Activated gamma-delta T cell treated with Interleukin-2 at 50 U/mL for 16 hours (primary cell): ENCODE measurements at places on chromosomes 4 and X.

- no peak for DNase-seq
Observed at GRCh38 chr4:42395595-42395994, 1.7 kb upstream of the SHISA3 start.

DNA sequence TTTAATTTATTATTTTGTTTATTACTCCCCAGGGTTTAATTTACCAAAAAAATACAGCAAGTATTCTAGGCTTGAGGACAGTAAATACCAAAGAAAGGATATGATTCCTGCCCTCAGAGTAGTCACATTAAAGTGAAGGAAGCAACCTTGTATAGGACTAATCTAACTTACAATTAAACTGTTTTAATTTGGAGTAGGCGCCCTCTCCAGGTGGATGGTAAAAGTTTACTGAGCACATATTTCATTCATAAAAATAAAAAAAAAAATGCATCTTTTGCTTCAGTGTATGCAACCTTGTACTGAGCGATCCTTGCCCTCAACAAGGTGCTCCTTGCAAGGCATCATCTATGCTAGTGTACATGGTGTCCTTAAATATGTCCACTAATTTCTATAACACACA, 72.0 kb upstream of the MAGEB16 start:
- DNase-seq: no peak

GRCh38 chr4:60729194-60729593, 470.9 kb upstream of the ADGRL3 start:
- DNase-seq: no peak

GRCh38 chr4:173521467-173522159, 8.4 kb downstream of the HAND2 start:
- DNase-seq: no peak

GRCh38 chrX:23435575-23435974, 100.9 kb downstream of the PTCHD1 start:
- no peak for DNase-seq

DNA sequence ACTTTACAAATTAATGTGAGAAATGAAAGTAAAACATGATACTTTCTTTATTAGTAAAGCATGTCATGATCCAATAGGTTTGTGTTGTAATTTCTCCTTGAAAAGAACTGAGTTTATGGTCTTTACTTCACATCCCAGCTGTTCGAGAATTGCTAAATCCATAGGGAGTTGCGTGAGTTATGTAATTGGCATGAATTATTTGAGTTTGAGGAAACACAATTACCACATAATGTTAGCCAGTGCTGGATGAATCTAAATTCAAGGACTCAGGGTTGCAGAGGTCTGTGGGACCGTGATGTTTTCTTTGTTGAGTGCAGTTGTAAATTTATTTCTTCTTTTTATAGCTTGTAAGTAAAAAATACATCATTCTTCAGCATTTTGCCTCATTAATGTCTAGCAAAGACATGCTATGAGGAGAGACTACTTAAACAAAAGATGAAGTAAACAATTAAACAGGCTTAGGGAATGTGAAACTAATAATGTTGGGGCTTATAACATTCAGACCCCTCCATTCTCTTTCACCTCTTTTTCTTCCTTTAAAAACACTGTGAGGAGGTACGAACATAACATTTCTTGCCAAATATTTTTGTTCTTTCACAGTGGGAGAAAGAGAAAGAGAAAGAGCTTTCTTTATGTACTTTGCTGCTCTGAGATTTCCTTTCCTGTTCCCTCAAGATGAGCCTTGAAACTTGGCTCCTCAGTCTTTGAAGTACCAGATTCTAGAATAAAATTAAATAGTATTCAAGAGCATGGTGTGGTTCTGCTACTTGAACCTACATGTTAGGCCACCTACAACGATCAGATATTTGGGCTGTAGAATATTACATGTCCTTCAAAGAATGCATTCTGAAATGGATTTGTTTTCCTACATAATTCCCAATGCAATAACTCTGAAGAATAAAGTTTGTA, 159.6 kb upstream of the ANK2 start:
- DNase-seq: no peak

- DNase-seq: peak; percentile 29
Observed at GRCh38 chr4:184453365-184454160, 20.8 kb downstream of the IRF2 start.

DNA sequence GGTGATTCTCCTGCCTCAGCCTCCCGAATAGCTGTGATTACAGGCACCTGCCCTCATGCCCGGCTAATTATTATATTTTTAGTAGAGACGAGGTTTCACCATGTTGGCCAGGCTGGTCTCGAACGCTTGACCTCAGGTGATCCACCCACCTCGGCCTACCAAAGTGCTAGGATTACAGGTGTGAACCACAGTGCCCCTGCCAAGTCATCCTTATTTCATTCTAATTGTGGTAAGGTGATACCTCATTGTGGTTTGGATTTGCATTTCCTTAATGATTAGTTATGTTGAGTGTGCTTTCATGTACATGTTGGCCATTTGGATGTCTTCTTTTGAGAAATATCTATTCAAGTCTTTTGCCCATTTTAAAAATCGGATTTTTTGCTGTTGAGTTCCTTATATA, 93.0 kb downstream of the USP9X start:
- DNase-seq: no peak

DNA sequence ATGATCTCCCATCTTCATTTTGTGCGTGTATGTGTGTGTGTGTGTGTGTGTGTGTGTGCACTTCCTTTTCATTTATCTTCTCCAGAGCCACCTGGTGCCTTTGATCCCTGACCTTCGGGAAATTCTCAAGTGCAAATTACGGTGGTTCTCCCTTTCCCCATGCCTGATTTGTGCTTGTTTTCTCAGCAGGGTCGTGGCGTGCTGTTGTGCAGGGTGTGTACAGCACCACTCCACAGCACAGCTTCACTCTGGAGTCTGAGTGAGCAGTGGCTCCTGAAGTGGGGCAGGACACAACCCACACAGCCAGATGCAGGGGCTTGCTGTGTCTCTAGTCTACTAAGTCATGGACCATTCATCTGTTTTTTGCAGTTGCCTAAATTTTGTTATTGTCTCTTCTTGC, 114.2 kb upstream of the TBC1D9 start:
- DNase-seq: no peak

DNA sequence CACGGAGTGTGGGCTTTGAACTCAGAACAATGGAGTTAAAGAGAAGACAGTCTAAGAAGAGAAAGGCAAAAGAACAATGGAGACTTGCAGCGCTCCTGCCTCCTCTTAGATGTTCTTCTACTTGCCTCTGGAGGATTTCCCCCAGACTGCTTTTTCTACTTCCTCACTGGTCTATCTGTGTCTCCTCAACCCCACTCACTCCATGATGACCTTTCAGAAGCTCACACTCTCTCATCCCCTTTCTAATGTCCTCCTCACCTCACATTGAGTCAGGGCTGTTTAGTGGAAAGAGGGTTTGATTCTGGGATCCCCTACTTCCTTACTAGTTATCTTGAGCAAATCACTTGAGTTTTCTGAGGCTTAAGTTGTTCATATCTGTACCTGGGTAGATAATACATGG, 12.2 kb upstream of the HERC6 start:
- DNase-seq: no peak

GRCh38 chrX:150941580-150941979, 41.6 kb upstream of the HMGB3 start:
- no peak for DNase-seq

DNA sequence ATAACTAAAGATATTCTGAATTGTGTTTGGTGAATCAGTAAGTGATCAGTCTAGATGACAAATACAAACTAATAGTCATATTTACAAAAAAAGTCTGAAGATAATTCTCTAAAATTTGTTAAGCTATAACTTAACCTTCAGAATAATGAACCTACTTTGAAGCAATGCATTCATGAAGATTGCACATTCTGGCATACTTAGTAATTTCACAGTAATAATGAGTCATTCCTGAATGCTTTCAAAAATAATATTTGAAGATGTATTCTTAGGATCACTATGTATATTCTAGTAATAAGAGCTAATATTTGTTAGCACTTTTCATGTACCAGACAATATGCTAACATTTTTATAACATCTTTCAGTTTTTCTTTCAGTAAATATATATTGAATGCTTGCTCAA, 756.7 kb upstream of the SLIT2 start:
- no peak for DNase-seq

GRCh38 chr4:15547392-15547791, 77.7 kb downstream of the CC2D2A start:
- no peak for DNase-seq

- no peak for DNase-seq
Observed at GRCh38 chr4:188466001-188466400, 326.8 kb downstream of the TRIML1 start.

DNA sequence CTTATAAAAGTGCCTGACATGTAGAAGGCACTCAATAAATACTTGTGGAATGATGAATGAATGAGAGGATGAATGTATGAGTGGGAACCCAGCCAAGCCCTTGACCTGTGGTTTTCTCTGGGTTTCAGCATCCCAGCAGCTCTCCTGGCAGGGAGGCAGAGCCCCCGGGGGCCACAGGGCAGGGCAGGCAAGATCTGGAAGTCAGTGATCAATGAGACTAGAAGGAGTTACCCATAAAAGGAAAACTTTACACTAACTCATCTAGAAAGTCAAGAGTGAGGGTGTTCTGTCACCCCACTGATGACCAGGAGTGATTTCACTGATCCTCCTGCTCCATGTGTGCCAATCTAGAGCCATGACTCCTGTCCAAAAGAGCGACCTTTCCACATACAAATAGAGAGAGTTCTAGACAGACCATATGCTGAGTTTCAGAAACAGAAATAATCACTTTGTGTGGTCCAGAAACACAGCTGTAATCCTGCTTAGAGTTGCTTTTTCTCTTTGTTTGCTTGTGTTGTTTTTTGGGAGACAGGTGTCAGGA, 37.4 kb downstream of the MGARP start:
- DNase-seq: no peak

DNA sequence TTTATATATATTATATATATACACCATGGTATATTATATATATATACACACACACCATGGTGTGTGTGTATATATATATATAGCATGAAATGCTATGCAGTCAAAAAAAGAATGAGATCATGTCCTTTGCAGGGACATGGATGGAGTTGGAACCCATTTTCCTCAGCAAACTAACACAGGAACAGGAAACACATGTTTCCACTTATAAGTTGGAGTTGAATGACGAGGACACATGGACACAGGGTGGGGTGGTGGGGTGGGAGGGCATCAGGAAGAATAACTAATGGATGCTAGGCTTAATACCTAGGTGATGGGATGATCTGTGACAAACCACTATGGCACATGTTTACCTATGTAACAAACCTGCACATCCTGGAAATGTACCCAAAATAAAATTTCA, 293.6 kb upstream of the NDST3 start:
- no peak for DNase-seq

- DNase-seq: no peak
Observed at GRCh38 chr4:128468123-128468989, 180.7 kb upstream of the PGRMC2 start.

DNA sequence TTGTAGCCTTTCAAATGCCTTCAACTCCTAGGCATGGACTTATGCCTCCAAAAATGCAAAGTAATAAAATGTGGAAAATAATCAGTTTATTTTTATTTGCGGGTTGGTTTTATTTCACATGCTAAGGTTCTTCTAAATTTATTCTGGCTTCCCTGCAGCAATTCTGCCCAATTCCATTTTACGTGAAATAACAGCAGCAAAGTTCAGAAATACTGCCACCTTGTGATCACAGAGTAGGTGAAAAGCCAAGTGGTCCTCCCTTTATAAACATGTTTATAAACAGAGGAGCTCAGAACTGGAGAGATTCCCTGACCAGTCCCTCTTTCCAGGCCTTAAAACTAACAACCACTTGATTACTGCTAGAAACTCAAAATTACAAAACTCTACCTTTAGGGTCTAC, 14.7 kb upstream of the DCHS2 start:
- DNase-seq: no peak

- DNase-seq: no peak
Observed at GRCh38 chrX:30593440-30594200, 16.1 kb upstream of the TASL start.

DNA sequence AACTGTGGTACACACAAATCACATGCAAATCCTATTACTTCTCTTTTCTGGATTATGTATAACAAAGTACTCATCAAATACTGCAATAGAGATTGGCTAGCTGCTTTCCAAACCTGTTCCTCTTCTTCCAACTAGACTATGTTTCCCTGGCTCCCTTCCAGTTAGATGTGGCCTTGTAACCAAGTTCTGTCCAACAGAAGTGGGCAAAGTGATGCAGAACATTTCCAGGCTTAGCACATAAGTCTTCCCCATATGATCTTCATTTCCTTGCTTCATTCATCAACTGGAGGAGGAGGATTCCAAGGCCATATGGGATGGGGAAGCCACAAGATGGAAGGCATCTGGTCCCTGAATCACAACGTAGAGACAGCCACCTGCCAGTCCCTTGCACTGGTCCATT, 8.0 kb downstream of the SLC9A7 start:
- DNase-seq: no peak

DNA sequence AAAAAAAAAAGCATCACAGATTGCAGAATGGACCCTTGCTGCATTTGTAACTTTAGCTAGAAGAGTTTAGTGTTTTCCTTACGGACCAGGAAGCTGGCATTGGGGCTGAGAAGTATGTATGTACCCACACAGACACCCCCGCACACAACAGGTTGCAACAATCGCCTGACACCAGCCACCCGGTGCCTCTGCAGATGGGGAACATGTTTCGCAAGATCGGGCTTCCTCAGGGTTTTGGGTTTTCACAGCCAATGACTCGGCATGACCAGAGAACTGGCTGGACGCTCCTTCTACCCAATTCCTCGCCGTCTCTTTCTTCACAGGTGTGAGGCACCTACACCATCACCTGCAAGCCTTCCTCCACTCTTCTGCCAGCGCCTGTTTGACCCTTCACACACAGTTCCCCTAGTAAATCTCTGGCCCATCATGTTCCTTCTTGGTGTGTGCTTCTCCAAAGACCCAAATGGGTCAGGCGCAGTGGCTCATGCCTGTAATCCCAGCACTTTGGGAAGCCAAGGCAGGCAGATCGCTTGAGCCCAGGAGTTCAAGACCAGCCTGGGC, 70.4 kb downstream of the DHRSX start:
- DNase-seq: no peak

GRCh38 chr4:27692158-27692557, 831.5 kb downstream of the STIM2 start:
- no peak for DNase-seq

GRCh38 chr4:1218634-1219565, 30.0 kb downstream of the CTBP1 start:
- no peak for DNase-seq

- DNase-seq: no peak
Observed at GRCh38 chrX:23286731-23287130, 47.9 kb upstream of the PTCHD1 start.

DNA sequence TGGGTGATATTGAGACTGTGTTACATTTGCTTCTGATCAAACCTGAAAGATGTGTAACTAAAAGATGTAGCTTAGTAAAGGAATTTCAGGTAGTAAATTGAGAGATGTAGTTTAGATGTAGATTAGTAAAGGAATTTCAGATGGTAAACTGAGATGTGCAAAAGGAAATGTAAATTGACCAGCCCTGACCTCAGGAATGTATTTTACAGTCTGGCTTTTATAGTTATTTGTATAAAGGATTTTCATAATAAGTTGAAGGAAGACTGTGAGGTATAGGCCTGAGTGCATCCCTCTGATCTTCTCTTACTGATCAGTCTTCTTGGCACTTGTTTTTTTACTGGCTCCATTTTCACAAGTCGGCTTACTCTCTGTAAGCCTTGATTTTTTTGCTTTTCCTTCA, 3.2 kb downstream of the KLHL2 start:
- DNase-seq: no peak
